ENCODE measurements at places on chromosomes 13 and 19. TPM values are rescaled to one million over a fixed set of nuclear protein-coding genes. Genes with fewer than 3 reads are reported as not detected.

The TYROBP gene
- polyA plus RNA-seq, result 16.5 TPM

The SPACA4 gene
- not detected for polyA plus RNA-seq

The URAD gene
- 0.53 TPM for polyA plus RNA-seq

The EDNRB gene
- polyA plus RNA-seq, result 17.4 TPM

The PGLYRP2 gene
- polyA plus RNA-seq, result 0.28 TPM

The PLA2G4C gene
- 21.6 TPM for polyA plus RNA-seq

The CNMD gene
- 0.38 TPM for polyA plus RNA-seq

The CYP2F1 gene
- 0.10 TPM for polyA plus RNA-seq

The MAST1 gene
- polyA plus RNA-seq, result 0.61 TPM

The VSTM2B gene
- polyA plus RNA-seq, result 0.17 TPM

The OLFM4 gene
- polyA plus RNA-seq, result 1.5 TPM

The MYO1F gene
- 9.2 TPM for polyA plus RNA-seq

All from muscle of leg (tissue), 16 donors.